ENCODE measurements at places on chromosomes 4 and X.

GRCh38 chr4:119490335-119490734 lies 138.3 kb downstream of the PDE5A start:
- DNase-seq, result no peak

- no peak for DNase-seq
Measured at GRCh38 chrX:87392369-87392768, 125.2 kb upstream of the KLHL4 start.

- no peak for DNase-seq
Measured at GRCh38 chrX:39667191-39667590, 430.6 kb downstream of the BCOR start.

GRCh38 chrX:8084006-8084405 lies 87.1 kb downstream of the VCX2 start:
- DNase-seq, result no peak

DNA sequence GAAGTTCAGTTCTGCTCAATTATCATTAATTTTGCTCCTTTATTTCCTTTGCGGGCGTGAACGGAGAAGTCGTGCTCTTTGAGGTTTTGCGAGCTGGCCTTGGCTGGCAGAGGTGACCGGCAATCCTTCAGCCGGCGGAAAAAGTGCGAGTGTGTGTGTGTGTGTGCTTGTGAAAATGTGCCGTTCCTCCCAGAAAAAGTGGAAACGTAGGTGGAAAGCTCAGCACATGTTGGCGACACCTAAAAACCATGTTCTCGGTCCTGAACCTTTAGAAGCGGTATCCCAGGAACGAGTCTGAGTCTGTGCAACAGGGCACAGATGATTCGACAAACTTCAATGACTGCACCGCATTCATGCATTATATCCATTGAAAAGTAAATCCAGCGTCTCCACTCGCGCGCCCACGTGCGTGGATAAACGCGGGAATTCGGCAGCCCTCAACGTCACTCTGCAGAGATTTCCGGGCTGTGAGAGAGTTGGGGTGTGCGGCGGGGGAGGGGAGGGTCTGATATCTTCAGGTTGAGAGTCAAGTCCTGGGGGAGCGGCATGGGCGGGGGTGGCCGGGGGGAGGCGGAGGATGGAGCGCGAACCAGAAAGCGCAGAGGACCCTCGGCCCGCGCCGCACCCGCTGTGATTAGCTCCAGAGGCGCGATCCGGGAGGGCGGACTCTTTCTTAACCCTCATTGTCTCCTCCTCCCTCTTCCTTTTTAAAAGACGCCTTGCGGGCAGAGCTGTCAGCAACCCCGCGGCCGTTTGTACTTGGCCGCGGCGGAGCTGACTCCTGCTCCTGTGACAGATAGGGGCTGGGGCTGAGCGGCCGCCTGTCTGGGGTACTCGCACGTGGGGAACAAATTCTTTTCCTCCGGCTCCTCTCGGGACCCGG lies at the start of gene SHISA3:
Gene SHISA3, plus strand, starts transcription at position 737 of the 883 bp plus-strand sequence. CDS start 569 bp downstream, outside the sequence.
- no peak for DNase-seq

DNA sequence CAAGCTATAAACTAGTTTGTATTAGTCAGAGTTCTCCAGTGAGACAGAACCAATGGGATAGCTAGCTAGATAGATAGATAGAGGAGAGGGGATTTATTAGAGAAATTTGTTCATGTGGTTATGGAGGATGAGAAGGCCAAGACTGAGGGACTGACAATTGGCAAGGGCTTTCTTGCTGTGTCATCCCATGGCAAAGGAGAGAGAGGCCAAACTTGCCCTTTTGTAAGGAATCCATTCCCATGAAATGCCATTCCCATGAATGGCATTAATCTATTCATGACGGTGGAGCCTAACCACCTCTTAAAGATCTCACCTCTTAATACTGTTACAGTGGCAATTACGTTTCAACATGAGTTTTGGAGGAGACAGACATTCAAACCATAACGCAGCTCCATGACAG lies 58.1 kb downstream of the LINC00632 start:
- DNase-seq, result no peak

GRCh38 chr4:165560941-165561340 lies 182.1 kb downstream of the CPE start:
- DNase-seq, result no peak

GRCh38 chr4:108830509-108831244 lies 67.8 kb upstream of the ETNPPL start:
- no peak for DNase-seq

DNA sequence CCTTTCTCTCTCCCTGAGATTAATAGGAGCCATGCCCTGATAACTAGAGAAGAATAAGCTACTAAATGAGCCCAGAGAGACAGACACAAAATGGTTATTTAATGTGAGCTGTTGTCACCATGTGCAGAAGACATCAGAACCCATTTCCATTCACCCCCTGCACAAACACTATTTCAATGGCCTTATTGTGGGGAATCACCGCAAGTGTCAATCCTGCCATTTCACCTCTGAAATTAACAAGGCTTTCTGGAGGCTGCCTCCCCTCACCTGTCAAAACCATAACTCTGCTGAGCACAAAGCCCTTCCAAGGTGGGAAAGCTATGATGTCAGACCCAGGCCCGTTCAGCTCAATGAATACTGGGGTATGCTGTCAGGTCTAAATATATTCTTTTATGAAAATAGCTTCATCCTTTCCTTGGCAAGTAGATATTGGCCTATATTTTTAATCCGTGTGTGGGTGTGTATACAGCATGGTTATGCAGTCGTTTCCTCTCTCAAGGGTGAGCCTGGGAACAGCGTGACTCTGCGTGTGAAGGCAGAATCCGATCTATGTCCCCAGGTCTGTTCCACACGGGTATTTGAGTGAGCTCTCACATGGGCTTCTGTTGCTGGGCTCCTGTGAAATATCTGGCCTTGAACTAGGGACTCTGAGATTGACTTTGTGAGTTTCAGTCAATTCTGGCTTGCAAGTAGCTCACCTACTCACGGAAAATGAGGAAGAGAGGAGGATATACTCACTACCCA lies 266.3 kb downstream of the FBXW7 start:
- DNase-seq, result no peak

- DNase-seq, result no peak
Measured at GRCh38 chr4:4694827-4695226, 153.0 kb upstream of the STX18 start.

DNA sequence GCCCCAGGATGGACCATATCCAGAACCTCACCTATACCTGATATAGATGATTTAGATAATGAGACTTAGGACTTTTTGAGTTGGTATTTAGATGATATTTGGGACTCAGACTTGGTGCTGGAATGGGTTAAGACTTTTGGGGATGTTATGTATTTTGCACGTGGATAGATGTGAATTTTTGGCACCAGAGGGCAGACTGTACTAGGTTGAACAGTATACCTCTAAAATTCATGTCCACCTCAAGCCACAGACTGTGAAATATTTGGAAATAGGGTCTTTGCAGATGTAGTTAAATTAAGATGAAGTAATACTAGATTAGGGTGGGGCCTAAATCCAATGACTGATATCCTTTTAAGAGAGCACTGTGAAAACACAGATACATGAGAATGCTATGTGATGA lies 15.6 kb downstream of the RBM41 start:
- no peak for DNase-seq

GRCh38 chrX:96884027-96884426 lies 319 bp downstream of the RPA4 start:
- no peak for DNase-seq

DNA sequence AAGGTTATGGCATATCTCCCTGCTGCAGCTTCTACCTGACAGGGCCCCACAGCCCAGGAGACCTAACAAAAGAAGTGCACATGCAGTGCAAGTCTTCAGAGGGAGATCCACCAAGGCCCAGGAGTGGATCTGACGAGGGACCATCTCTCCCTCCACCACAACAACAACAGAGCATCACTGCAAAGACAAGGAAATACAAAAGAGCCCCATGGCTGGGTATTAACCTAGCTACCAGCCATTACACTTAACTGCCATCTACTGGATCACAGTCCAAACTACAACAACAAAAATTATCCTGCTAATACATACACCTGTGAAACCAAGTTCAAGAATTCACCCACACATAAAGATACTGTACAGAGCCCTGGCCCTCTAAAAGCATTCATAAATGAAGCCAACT lies 280.2 kb upstream of the SLC7A11 start:
- peak; percentile 7 for DNase-seq

- DNase-seq, result no peak
Measured at GRCh38 chrX:113048896-113049295, 208.3 kb upstream of the AMOT start.
